ENCODE measurements at places on chromosomes 1 and 21.

GRCh38 chr1:57127976-57128375, 162.2 kb upstream of the C8B start:
- DNase-seq = no peak

- DNase-seq = no peak
Observed at GRCh38 chr1:238710697-238711096, 675.7 kb upstream of the CHRM3 start.

DNA sequence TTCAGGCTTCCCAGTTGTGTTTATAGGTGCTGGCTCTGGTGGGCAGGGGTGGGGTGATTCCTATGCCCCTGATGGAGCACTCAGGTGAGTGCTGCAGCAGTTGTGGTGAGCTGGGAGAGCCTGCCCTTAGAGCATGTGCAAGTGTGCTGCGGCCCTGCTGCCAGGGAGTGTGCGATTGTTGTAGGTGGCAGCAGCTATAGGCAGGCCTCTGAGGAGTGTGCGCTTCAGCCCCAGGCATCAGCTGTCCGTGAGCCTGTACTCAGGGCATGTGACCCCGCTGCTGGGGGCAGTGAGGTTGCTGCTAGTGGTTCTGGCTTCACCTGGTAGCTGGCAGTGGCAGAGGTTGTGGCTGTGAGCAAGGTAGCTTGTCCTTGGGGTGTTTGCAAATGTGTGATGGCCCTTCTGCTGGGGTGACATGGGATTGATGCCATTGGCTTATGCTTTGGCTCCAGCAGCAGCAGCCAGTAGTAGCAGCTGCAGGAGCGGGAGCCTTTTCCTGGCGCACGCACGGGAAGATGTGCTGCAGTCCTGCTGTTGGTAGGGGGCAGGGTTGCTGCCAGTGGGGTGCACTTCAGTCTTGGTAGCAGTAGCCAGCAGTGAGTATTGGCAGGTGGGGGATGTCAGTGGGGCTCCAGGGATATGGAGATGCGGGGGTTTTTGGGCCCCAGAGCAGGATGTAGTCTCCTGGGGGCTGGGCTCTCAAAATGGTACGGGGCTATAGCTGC, 37.7 kb downstream of the SYCP1 start:
- DNase-seq = no peak

GRCh38 chr1:98707556-98707955, 46.0 kb downstream of the SNX7 start:
- DNase-seq = no peak

- DNase-seq = no peak
Observed at GRCh38 chr21:40070871-40071270, 203.6 kb downstream of the PCP4 start.

DNA sequence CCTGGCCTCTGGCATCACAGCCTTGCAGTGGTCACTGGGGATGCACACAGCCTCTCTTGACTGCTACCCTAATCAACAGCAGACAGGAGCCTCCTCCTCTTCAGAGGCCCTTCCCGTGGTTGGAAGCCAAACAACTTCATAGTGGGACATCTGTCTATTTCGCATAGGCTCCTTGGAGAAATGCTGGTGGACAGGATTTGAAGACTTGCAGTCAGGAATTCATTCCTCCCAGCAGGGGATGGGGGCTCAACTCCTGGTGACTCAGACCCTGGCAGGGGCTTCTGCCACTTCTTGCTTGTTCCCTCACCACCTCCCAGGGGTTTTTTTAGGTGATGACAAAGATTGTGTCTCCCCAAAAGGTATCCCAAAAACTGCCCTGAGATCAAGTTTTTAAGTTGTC, 191.7 kb upstream of the CAMK1G start:
- DNase-seq = no peak
